Prostate gland (tissue), 2 donors: ENCODE measurements at places on chromosomes 3 and 15.

DNA sequence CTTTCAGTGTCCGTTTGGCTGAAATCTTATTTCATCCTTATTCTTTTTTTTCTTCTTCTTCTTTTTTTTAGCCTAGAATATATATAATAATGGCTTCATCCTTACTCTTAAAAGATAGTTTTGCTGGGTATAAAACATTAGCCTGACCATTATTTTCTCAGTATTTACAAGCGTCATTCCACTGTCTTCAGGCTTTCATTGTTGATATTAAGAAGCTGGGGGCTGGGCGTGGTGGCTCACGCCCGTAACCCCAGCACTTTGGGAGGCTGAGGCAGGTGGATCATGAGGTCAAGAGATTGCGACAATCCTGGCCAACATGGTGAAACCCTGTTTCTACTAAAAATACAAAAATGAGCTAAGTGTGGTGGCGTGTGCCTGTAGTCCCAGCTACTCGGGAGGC is 10.6 kb downstream of the ZNF710 start:
- no peak for DNase-seq

DNA sequence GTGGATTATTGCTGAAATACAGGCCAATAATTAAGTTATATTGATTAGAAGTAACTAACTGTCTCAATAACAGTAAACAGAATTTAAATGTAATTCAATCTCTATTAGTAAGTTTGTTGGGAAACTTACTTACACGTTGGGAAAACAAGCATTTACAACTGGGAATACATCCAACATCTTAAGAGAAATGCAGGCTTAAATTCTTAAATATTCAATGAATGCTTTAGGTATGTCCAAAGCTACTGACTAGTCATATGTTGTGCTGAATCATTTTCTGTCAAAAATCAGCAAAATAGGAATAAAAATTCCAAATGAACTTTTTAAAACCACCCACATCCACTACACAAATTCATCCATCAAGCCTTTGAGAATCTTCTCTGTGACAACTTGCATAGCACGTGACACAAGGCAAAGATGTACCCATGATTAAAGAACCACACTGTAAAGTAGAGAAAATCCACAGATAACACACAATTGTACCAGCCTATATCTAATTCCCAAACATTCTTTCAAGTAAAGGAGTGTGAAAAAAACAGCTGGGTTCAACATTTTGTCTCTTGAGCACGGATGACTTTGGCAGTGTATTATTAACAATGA is 60.0 kb downstream of the NMNAT3 start:
- no peak for DNase-seq

- DNase-seq = no peak
Observed at GRCh38 chr15:47756872-47757271, 39.6 kb downstream of the SEMA6D start.

DNA sequence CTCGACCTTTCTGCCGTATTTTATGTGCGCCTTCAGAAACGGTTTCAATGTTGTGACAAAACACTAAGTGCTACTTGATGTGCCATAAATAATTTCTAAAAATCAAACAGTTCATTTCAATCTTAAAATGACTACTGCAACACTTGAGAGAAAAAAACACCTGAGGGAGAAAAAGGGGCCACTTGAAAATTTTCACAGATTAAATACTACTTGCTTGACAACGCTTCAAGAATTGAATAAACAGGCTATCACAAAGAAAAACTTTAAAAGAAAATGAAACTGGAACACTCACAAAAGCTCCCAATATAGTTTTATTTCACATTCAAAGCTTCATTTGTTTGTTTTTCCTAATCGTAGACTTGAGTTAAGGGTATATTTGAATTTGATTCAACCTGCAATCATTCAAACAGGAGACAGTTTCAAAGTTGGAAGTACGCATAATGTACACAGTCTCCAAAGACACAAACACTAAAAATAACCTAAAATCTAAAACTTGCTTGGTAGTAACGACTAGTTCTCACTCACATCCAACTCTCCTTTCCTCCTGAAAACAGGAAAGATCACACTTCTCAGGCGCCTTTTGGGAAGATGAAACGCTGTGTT is 380.7 kb downstream of the ERC2 start:
- no peak for DNase-seq
